ENCODE measurements at places on chromosomes 5 and 9. TPM values are rescaled to one million over a fixed set of nuclear protein-coding genes. Genes with fewer than 3 reads are reported as not detected.

Gene STKLD1
- total RNA-seq = 0.81 TPM

GRCh38 chr5:116883875-116884274 lies 309.3 kb upstream of the SEMA6A start:
- no peak for DNase-seq

Gene GRIA1
- total RNA-seq = not detected

Gene PAEP
- not detected for total RNA-seq

Gene IL4
- total RNA-seq = not detected

DNA sequence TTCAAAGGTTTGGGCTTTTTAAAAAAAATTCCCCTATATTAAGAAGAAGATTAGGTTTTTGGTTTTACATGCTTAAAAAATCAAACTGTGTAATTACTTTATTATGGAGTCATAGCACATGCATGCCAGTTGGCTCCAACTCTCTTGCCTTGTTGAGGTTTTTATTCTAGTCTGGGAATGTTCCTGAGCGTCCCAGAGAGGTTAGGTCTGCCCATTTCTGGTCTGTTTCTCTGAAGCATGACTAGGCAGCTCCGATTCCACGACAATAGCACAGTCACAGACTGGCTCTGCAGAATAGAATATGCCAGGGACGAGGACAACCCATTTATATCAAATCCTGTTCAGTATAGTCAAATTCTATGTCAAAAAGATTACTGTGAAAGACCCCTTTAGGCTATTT lies 217.0 kb downstream of the PCSK5 start:
- DNase-seq = no peak

Measured in pulmonary artery endothelial cell (primary cell).